Left renal pelvis (tissue), 4 donors: ENCODE measurements at places on chromosomes 7 and 10. TPM values are rescaled to one million over a fixed set of nuclear protein-coding genes. Genes with fewer than 3 reads are reported as not detected.

Gene FASTK
- 74.7 TPM for polyA plus RNA-seq

Gene NUTM2E
- polyA plus RNA-seq, result 0.41 TPM

Gene LBX1
- not detected for polyA plus RNA-seq

Gene HOGA1
- 1.2 TPM for polyA plus RNA-seq

Gene CEP55
- 12.6 TPM for polyA plus RNA-seq

Gene CLEC2L
- polyA plus RNA-seq, result 0.85 TPM

Gene TLL2
- polyA plus RNA-seq, result 0.83 TPM

Gene CPN1
- polyA plus RNA-seq, result 0.45 TPM

Gene RNF32
- polyA plus RNA-seq, result 3.7 TPM

Gene RPS24
- polyA plus RNA-seq, result 3,513 TPM

Gene ARHGAP12
- 44.6 TPM for polyA plus RNA-seq

Gene ANXA8
- polyA plus RNA-seq, result 0.50 TPM

Gene CDHR1
- polyA plus RNA-seq, result 0.14 TPM

Gene LHFPL3
- polyA plus RNA-seq, result 0.15 TPM

Gene AMPH
- polyA plus RNA-seq, result 15.3 TPM

Gene LRRC61
- 13.0 TPM for polyA plus RNA-seq

Gene MEOX2
- 12.9 TPM for polyA plus RNA-seq

Gene WDR86
- polyA plus RNA-seq, result 48.1 TPM

Gene CUL1
- 62.2 TPM for polyA plus RNA-seq

Gene TRIM73
- polyA plus RNA-seq, result 12.9 TPM
